ENCODE measurements at places on chromosomes 4 and X.

DNA sequence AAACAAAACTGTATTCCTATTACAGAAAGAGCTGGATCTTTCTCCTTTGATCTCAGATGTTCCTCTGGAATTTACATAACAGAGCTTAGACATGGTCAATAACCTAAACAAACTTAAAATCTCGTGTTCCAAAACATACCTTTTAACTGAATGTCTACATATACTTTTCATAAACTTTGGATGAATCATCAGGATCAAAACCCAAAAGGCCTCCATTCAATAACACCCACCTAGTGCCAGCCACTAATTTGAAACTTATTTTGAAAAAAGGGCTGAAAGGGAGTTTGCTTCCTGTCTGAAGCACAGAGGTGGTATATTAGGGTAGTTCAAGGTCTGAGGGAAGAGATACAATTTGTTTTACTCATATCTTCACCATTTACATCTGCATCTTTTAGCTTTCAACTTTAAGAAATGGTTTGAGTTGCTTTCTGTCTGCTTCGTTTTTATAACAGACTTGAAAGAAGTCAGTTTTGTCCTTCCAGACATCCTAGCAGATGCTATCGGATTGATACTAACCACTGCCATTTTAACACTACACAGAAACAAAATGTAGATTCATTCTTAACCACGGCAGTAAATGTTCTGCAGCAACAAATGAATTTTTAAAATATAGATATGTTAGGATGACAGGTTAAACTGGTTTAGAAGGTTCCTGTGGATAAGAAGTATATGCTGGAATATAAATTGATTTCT, 242.8 kb upstream of the DKK2 start:
- DNase-seq, result no peak

- no peak for DNase-seq
Observed at GRCh38 chr4:188492886-188493285, 353.6 kb downstream of the TRIML1 start.

DNA sequence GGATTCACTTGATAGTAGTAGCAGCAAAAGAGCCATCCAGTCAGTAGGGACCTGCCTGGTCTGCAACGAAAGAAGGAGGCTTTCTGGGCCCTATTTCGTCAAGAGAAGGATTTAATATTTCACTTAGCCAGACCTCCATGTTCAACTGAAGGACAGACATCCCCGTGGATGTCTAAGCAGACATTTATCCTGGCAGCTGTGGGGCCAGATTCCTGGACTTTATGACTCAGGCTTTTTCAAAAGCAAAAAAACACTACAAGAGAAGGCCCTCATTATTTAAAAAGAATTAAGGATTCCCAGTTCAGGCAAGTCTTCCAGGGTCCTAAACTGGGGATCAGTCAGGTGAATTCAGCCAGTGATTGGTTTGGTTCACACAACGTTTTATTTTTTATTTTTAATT, 88.5 kb upstream of the TSPAN5 start:
- no peak for DNase-seq

DNA sequence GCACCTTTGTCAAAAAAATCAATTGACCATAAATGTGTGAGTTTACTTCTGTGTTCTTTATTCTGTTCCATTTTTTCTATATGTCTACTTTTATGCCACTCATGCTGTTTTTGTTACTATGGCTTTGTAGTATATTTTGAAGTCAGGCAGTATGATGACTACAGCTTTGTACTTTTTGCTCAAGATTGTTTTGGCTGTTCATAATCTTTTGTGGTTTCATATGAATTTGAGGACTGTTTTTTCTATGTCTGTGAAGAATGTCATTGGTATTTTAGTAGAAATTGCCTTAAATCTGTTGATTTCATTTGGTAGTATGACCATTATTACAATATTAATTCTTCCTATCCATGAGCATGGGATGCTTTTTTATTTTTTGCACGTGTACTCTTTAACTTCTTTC, 346.8 kb downstream of the PPP3CA start:
- no peak for DNase-seq

DNA sequence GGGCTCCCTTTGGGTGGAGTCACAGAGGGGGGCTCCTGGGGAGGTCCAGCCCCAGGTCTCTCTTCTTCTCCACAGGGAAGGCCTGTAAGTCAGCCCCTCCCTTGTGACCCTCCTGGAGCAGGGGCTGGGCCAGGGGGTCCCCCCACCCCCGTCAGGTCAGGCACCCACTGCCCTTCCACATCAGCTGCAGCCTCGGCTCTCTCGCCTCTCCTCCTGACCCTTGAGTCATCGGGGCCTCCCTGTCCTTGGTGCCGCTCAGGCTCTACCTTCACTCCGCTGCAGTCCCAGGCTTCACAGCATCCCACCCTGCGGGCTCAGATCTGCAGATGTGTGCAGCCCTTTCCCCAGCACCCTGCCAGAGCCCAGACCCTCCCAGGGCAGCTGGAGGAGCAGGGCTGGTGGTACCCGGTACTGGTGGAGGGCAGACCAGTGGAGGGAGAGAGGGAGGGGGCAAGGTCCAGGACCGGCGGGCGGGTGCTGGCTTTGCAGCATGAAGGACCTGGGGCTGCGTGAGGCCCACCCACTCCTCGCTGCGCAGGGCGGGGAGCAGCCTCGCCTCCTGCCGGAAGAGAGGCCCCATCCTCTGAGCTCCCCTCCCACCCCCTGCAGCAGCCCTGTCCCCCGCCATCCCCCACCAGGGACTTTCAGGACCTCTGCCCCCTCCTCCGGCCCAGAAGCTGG, 117.1 kb downstream of the FAM53A start:
- DNase-seq, result no peak

DNA sequence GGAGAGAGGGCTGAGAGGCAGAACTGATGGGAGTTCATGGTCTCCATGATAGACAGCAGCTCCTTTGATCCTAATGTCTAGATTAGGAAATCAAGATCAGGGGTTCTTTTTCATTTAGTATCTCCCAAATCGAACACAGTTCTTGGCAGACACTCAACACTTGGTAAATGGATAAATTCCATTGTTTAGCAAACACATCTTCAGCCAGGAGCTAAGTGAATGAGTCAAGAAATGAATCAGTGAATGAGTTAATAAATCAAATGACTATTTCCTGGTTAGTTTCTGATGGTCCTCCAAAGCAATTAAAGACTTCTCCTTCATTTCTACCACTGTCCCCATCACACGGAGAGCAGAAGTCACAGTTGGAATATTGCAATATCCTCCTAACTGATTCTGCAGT, 120.0 kb upstream of the SHISA3 start:
- DNase-seq, result no peak

- DNase-seq, result no peak
Observed at GRCh38 chr4:8258552-8259212, 10.9 kb upstream of the HTRA3 start.

DNA sequence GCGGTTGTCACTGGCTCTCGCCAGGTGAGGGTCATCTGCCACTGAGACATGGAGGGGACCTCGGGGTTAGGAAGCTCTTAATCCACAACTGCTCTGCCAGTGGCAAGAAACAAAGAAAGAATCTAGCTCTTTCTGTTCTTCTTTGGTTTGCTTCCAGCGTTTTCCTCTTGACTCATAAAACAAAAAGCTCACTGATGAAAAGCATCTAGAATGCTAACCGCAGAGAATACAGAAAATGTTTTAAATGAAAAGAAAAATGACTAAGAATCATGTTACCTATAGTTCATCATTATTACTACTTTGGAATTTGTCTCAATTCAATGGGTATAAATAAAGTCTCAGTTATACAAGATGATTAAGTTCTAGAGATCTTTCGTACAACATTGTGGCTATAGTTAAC, 274.8 kb upstream of the TENM3 start:
- DNase-seq, result no peak

DNA sequence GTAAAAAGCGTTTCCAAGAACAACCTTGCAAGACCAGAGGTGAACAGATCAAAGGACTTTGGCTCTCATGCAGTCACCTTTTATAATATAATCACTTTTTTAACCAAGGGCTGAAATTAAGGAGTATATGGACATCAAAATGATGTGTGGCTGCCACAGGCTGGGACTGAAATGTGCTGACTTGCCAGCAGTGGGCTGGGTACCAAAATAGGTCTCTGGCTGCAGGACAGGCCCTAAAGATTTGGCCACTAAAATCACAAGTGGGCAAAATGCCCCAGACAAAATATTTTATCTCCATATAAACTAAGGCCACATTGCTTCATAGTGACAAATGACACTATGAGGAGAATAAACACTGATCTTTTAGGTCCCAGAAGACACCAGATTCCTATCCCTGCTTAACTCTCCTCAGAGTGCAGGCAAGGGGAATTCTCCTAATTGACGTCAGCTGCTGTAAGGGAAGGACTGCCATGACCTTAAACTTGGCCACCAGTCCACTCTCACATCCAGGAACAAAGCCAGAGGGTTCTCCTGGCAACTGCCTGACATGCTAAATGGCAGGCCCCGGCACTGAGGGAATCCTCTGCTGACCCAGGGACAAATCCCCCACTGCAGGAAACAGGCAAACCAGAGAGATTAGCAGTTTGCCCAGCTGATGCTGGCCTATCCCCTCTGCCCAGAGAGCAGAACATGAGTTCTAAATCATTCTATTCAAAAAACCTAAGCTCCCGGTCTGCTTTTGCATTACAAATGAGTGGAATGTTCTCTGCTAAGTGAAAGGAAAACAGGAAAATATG, 155.8 kb downstream of the PPP3CA start:
- no peak for DNase-seq

DNA sequence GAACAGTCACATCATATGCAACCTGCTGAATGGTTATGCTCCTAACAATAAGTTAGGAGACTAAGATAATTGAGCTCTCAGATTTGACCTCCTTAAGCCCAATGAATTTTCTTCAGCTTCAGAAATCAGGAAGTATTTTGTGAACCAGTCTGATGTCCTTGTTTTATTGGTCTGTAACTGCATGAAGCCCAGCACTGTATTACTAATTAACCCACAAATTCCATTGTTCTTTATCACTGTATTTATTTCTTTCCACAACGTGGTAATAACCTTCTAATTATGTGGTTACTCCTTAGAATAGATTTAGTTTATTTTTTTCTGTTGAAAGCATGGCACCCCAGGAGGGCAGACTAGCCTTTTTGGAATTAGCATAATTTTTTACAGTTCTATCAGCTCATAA, 3.9 kb upstream of the MFAP3L start:
- no peak for DNase-seq

GRCh38 chr4:33071535-33071934, 2351.4 kb downstream of the PCDH7 start:
- DNase-seq, result no peak

DNA sequence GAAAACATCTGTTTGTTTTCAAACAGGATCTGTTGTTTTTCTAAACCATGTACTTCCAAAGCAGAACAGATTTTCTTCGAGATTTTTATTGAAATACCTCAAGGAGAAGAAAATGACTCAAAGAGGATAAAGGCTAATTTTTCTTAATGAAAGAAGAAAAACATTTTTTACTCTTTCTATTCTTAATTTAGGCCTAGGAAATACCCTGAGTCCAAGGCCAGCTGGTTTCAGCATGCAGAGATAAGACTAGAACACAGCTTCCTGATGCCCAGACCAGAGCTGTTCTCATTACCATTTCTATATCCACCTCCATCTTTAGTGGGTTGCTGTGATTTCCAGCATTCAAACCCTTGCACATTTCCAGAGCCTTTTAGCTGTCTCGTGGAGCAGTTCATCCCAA, 18.3 kb downstream of the GAB1 start:
- no peak for DNase-seq

- no peak for DNase-seq
Observed at GRCh38 chrX:41184312-41184711, 99.1 kb downstream of the USP9X start.

DNA sequence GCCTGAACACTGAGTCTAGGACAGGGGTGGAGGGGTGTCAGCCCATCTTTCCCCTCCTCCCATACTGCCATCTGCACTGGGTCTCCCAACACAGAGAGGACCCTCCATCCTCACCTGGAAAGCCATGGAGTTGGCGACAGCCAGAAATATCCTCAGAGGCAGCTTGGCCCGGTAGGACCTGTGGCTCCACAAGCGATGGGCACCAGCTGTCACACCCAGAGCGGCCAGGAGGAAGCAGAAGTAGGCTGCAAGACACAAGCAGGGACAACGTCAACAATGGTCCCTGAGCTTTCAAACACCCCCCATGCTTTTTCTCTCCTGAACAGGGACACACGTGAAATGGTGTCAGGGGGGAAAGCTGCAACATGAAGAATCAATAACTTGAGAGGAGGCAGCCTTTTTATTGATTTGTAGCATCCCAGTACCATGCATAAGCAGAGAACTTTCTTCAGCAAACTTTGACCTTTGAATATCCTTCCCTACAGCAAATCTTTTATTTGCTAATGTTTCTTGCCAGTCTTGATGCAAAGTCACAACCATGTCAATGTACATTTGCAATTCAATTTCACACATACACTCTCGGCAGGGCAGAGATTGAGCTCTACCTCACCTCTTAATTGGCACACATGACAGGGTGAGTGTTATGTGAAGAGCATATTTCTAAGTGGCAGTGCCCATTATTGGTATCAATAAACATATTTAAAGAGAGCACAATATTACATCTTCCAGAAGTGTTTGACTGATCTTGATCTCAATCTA, 93.2 kb downstream of the SCD5 start:
- DNase-seq, result no peak

- DNase-seq, result no peak
Observed at GRCh38 chr4:140693562-140693961, 62.6 kb downstream of the TBC1D9 start.

- DNase-seq, result no peak
Observed at GRCh38 chr4:183995570-183995969, 90.5 kb downstream of the STOX2 start.

DNA sequence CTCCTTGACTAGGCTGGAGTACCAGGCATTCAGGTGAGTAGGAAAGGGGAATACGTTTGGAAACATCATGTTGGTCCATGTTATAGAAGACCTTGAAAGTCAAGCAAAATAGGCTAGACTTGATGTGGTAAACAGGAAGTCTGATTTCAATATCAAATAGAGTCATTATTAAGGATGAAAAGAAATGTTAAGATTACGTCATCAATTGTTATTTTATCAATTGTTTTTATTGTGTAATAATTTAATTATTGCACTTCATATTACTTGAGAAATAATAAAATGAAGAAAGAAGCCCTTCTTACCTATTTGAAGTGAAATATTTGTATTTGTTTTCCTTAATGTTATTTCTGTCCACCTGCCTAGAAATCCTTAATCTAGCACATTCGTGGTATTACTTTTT, 361.0 kb upstream of the HAND2 start:
- DNase-seq, result no peak

- DNase-seq, result no peak
Observed at GRCh38 chr4:108794136-108794535, 31.3 kb upstream of the ETNPPL start.
